ENCODE measurements at places on chromosomes 2 and 18.

DNA sequence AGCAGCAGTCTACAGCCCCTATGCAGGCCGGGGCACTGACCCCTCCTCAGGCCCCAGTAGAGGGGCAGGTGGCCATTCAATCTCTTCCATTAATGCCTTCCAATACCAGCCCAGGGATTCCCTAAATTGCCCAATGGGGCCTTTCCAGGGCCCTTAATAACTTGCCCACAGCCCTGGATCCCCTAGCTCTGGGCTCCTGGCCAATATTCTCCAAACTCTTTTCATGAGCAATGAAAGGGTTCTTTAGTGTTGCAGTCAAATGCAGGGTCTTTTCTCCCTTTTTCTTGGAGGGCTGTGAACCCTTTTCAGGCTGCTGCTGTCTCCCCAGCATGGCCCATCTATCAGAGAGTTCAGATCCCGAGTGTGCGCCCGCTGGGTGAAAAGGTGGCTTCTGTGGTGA is 41.3 kb upstream of the SLC1A4 start:
- DNase-seq: no peak

GRCh38 chr2:96747061-96747617 is 7.3 kb upstream of the LMAN2L start:
- no peak for DNase-seq

- peak; percentile 72 for DNase-seq
Observed at GRCh38 chr2:149650006-149650405, 62.4 kb upstream of the MMADHC start.

DNA sequence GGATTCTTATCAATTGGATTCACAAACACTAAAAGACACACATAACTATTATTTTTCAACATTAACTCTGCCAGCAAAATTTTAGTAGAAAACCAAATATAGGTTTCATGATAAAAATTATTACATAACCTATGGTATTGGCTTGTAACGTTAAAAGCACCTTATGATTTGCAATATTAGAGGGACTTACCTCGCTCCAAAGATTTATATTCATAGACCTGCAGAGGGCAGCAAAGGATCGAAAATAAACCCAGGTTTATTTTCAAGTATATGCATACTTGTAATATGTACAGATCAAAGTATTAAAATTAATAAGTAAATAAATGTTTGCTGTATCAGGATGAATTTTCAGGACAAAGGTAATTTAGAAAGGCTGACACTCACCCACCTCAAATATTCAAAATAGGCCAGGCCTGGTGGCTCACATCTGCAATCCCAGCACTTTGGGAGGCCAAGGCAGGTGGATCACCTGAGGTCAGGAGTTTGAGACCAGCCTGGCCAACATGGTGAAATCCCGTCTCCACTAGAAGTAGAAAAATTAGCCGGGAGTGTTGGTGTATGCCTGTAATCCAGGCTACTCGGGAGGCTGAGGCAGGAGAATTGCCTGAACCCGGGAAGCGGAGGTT is 45.3 kb downstream of the LRPPRC start:
- no peak for DNase-seq

- DNase-seq: no peak
Observed at GRCh38 chr2:133315280-133315679, 253.0 kb downstream of the NCKAP5 start.
